Small intestine (tissue), 16 donors: ENCODE measurements at places on chromosomes 13 and 19.
A peak's percentile ranks its signal among the peaks of the same experiment; 100 is the strongest.

- DNase-seq: peak; percentile 84
These were observed 60.9 kb upstream of the MED4 start for GRCh38 chr13:48155848-48156247.

- peak; percentile 85 for DNase-seq
These were observed at the start of gene SBNO2 for GRCh38 chr19:1173845-1174809. TSS of gene SBNO2 (minus strand) at chr19:1174268. CDS start at chr19:1154276, 19,992 bp downstream.

GRCh38 chr19:21574607-21575006 lies 69.2 kb downstream of the ZNF429 start:
- DNase-seq: no peak

GRCh38 chr13:23161481-23161825 lies 19.3 kb upstream of the SGCG start:
- no peak for DNase-seq

DNA sequence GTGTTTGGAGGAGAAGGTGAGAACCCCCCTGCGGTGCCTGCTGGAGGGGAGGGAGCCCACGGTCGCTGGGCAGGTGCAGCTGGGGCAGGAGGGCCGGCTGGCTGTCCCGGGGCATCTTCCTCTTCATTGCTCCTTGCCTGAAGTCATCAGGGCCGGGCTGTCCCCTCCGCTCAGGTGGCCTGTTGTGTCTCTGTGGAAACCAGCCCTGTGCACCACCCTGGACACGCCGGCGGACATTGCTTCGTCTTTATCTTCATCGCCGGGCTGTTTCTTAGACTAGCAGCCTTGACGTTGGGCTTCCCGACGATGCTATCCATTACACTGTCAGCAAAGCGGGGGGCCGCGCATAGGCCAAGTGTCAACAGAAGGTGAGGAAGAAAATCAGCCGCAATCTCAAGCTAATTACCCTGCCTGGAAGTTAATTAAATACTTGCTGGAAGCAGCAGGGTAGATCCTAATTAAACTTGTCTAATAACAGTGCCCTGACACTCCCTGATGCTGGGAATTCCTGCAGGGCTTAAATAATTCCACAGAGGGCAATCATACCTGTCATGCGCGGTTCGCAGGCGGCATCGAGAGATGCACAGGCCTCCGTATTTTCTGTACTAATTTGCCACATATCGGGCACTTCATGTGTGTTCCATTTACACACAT lies 111.4 kb upstream of the SOX1 start:
- no peak for DNase-seq

- DNase-seq: no peak
These were observed 51.3 kb upstream of the CYSLTR2 start for GRCh38 chr13:48602296-48603016.

DNA sequence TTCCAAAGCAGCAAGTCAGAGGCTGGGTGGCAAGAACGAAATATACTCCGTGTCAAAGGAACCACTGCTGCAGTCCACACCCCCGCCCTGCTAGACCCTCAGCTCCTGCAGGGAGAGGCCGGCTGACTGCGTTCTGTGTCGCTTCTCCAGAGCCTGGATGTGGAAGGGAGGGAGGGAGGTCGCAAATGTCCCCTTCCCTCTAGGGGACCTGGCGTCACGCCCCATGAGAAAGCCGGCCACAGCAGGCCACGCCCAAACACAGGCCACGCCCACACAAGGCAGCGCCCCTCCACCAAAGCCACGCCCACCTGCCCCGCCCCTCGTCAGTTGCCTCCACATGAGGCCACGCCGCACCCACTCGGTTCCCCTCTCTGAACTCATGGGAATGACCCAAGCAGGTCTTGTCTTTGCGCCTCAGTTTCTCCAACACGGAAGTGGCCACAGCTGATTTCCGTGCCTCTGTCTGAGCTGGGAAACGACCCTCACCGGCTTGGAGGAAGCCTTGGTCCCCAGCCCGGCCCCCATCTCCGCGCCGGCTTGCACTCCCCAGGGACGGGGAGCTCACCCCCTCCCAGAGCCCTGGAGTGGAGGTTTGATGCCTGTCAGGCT lies 38.4 kb upstream of the TCF3 start:
- DNase-seq: peak; percentile 46

DNA sequence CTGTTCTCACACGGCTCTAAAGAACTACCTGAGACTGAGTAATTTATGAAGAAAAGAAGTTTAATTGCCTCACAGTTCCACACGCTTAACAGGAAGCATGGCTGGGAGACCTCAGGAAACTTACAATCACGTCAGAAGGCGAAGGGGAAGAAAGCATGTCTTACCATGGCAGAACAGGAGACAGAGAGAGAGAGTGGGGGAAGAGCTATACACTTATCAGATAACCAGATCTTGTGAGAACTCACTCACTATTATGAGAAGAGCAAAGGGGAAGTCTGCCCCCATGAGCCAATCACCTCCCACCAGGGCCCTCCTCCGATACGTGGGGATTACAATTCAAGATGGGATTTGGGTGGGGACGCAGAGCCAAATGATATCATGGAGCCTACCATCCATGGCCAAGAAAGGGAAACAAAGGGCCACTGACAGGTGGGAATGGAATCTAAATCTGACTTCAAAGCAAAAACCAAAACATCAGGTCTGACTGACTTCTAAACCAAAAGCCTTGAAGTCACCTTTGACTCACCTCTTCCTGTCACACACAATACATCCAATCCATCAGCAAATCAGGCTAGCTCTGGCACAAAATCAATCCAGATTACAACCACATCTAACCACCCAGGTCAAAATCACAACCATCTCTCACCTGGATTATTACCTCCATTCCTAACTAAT lies 189.7 kb downstream of the ENOX1 start:
- no peak for DNase-seq

DNA sequence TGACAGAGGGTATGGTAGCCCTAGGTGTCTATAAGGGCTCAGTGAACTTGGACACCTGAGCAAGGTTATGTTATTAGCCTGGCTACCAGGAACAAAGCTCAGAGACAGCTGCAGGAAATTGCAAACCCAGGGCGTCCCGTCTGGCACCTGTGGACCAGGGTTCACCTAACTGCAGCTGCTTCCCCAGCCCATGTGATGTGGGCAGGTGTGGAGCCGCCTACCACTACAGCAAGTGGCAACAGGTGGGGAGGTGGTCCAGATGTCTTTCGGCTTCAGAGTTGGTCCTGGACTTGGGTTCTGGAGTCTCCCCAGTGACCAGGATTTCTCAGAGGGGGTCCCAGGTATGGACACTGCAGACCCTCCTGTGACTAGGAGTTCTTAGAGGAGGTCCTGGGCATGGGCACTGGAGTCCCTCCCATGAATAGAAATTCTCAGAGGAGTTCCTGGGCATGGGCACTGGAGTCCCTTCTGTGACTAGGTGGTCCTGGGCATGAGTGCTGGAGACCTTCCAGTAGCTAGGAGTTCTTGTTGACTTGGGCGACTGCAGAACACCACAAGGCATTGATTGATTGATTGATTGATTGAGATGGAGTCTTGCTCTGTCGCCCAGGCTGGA lies 25.2 kb downstream of the ACTL9 start:
- no peak for DNase-seq

GRCh38 chr13:25276748-25277147 lies 10.5 kb downstream of the MTMR6 start:
- no peak for DNase-seq

GRCh38 chr13:111876506-111876905 lies 190.4 kb upstream of the SOX1 start:
- no peak for DNase-seq

- DNase-seq: no peak
These were observed 10.3 kb downstream of the MBD3L2B start for GRCh38 chr19:7010722-7011593.

DNA sequence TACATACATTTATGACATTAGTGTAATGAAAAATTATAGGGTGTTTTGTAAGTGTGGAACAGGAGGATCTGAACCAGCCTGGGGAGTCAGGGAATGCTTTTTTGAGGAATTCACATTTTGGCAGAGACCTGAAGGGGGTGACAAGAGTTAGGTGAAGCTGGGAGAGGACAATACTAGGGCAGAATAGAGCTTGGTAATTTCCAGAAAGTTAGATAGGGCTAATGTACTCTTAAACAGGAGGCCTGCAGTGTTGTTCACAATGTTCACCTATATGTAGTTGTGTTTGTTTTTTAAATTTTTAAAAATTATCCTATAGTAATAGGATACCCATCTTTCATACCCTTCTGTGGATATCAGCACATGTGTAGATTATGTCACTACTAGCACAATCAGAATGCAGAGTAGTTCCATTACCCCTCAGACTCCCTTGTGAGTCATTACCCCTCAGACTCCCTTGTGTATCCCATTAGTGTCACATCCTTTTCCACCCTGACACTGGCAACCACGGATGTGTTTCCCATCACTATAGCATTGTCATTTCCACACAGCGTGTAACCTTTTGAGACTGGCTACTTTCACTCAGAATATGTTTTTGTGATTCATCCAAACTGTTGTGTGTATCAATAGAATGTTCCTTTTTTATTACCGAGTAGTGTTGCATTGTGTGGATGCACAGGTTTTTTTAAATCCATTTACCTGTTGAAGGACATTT lies 43.1 kb downstream of the PCCA start:
- no peak for DNase-seq

- DNase-seq: no peak
These were observed 64.2 kb downstream of the TEX29 start for GRCh38 chr13:111384441-111385182.

- DNase-seq: no peak
These were observed 50.9 kb upstream of the TEX29 start for GRCh38 chr13:111269508-111269907.

DNA sequence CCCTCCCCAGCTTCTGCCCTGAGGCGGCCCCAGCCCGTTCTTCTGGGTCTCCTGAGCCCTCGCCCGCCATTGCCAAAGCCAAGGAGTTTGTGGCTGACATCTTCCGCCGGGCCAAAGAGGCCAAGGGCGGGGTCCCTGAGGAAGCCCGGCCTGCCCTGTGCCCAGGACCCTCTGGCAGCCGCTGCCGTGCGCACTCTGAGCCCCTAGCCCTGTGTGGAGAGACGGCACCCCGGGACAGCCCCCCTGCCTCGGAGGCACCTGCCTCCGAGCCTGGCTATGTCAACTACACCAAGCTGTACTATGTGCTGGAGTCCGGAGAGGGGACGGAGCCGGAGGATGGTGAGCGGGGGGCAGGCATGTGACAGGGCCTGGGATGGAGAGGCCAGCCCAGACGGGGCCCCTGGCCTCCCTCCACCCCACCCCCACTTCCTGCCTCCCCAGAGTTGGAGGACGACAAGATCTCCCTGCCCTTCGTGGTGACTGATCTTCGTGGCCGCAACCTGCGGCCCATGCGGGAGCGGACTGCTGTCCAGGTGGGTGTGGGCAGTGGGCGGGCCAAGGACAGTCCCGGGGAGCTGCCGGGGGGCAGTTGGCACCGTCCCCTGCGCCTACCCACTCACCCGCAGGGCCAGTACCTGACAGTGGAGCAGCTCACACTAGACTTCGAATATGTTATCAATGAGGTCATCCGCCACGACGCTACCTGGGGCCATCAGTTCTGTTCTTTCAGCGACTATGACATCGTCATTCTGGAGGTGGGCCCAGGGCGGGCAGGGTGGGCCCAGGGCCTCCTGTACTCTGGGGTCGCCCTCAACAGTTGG lies 7.0 kb downstream of the DCAF15 start:
- DNase-seq: no peak

- DNase-seq: no peak
These were observed 370.2 kb downstream of the MTUS2 start for GRCh38 chr13:29190298-29190697.

GRCh38 chr19:10871711-10872545 lies 575 bp downstream of the CARM1 start:
- DNase-seq: peak; percentile 74

GRCh38 chr19:20243629-20244028 lies 76.6 kb downstream of the ZNF486 start:
- DNase-seq: no peak

GRCh38 chr19:3782903-3783302 lies 3.3 kb downstream of the MATK start:
- DNase-seq: no peak

DNA sequence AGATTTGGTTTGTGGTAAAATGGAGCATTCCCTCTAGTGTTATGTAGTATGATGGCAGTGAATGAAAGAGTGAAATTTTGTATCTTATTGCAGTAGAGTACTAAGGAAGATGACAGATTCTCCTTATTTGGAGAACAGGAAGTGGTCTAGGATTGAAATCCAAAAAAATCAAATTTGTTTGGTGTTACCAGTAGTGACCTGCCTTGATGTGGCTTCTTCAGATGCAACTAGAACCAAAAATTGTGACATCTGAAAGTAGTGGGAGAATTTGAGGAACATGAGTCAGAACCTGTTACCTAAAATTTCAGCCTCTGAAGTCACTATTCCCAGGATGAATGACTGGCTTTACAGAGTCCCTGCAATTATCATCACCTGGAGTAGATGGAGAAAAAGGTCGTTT lies 165.9 kb downstream of the KLF5 start:
- no peak for DNase-seq

DNA sequence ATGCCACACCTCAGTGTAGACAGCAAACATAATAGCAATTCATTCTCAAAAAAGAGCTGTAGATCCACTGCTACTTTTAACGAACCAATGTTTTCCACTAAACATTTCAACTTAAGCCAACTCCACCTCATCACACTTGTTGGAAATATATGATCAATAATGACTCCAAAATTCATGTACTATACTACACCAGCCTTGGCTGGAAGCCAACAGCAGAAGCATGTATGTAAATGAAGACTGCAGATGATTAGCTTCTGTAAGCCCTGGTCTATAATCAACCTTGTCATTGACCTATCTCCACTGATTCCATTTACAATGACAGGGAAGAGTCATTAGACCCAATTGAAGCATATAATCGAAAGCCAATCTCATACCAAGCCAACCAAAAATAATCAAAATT lies 71.7 kb downstream of the STK24 start:
- no peak for DNase-seq

- no peak for DNase-seq
These were observed 11.7 kb downstream of the PLIN4 start for GRCh38 chr19:4506449-4507149.
